Stimulated activated naive B cell treated with anti-CD40 and anti-IgM and Interleukin-4, amounts not matched to agents 10 μg/mL and 1 μg/mL and 100 μg/mL, for 72 hours (primary cell): ENCODE measurements at places on chromosomes 4 and X.

GRCh38 chr4:24551492-24552289 lies 32.7 kb downstream of the DHX15 start:
- no peaks in the 10 kb centered on the region for H3K27me3 ChIP-seq
- H3K4me3 ChIP-seq, result no peak overlapping the region
- H3K4me1 ChIP-seq, result peaks cover 18% of the 10 kb centered on the region

- no peak within 1 kb of the TSS for H3K27ac ChIP-seq
- peaks cover 28% of the 10 kb centered on the region for H3K27me3 ChIP-seq
- peak within 1 kb of the TSS; percentile 80 for H3K4me3 ChIP-seq
- peak; percentile 2 for DNase-seq
- H3K4me1 ChIP-seq, result no peaks in the 10 kb centered on the region
Observed at GRCh38 chrX:19514791-19515614, at the start of gene MAP3K15. Gene MAP3K15, minus strand, starts transcription at chrX:19515508. Its CDS starts 247 bp downstream, at chrX:19515261.

DNA sequence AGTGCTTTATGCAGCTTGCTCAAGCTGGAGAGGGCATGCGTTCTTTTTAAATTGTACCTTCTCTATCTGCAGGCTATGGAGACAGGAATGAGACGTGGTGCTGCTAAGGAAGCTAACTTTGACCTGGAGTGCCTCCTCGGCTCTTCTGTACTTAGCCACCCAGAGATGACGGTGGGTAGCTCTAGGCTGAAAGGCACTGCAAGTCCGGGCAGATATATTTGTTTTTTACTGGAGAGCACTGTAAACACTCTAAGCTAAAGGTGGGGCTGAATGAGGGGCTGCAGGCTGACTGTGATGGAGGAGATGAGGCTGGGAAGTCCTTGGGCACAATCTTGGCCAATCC lies 12.1 kb downstream of the ELF4 start:
- no peak for DNase-seq
- peaks cover 2% of the 10 kb centered on the region for H3K36me3 ChIP-seq
- no peak overlapping the region for H3K4me3 ChIP-seq

GRCh38 chr4:139333046-139333445 lies 30.8 kb upstream of the NDUFC1 start:
- H3K36me3 ChIP-seq, result peaks cover 31% of the 10 kb centered on the region
- H3K4me3 ChIP-seq, result no peak overlapping the region
- no peak overlapping the region for H3K27ac ChIP-seq
- no peak for DNase-seq
- peaks cover 33% of the 10 kb centered on the region for H3K4me1 ChIP-seq

GRCh38 chrX:8091510-8091909 lies 79.6 kb downstream of the VCX2 start:
- no peaks in the 10 kb centered on the region for H3K4me1 ChIP-seq
- H3K4me3 ChIP-seq, result no peak overlapping the region

DNA sequence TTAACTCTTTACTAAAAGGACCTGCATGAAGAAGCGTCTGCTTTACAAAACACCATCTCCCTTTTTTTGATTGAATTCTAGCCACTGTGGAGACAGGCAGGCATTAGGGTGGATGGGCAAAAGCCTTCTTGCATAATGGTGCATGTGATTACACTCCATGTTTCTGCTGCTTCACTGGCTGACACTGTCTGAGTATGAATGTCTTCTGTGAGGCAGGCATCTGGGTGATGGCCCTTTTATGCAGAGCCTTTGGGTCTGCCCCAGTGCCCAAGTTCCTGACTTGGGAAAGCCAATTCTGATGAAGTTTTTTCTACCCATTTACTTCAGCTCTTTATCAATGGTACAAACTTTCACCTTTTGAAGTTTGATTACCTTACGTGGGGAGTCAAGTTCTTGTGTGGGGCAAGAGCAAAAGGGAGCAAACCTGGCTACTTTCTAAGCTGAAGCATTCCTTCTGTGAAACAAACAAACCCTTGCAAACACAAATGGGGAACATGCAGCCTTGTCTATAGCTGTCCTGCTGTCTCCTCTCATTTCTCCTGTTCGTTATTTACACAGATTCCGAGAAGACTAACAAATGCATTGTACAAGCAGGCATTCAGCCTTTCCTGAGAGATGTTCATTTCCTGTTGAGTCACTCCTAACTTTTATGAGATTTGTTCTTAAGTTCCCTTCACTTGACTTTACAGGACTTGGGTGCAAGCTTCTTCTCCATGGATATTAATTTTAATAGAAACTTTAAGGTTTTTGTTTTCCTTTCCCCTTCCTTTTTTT lies 301.9 kb downstream of the TLL1 start:
- H3K4me1 ChIP-seq, result no peaks in the 10 kb centered on the region
- no peak overlapping the region for H3K4me3 ChIP-seq
- no peaks in the 10 kb centered on the region for H3K36me3 ChIP-seq
- no peak for DNase-seq

DNA sequence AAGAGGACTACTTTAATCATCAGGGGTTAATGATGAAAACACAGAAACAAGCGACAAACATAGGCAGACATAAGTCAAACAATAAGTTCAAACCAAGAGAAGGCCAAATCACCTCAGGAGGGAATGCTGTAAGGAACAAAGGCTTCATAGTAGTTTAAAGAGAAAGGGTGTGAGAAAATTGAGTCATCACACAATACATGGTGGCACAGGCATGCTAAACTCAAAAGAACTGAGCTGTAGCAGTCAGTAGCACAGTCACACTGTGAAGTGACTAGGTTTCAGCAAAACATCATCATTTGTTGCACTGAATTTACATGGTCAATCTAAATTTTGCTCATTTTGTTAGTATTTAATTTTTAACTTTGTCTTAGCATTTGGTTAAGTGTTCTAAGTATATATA lies 24.2 kb downstream of the SMC1A start:
- H3K4me1 ChIP-seq, result no peaks in the 10 kb centered on the region
- peaks cover 59% of the 10 kb centered on the region for H3K36me3 ChIP-seq
- no peak overlapping the region for H3K4me3 ChIP-seq
- no peak for DNase-seq
- H3K27ac ChIP-seq, result no peak overlapping the region
- no peaks in the 10 kb centered on the region for H3K27me3 ChIP-seq

GRCh38 chr4:10084651-10085358 lies 31.8 kb downstream of the WDR1 start:
- H3K36me3 ChIP-seq, result peaks cover 54% of the 10 kb centered on the region
- peaks cover 10% of the 10 kb centered on the region for H3K4me1 ChIP-seq
- no peak overlapping the region for H3K4me3 ChIP-seq

- no peaks in the 10 kb centered on the region for H3K36me3 ChIP-seq
- no peak overlapping the region for H3K4me3 ChIP-seq
- H3K27me3 ChIP-seq, result no peaks in the 10 kb centered on the region
- no peaks in the 10 kb centered on the region for H3K4me1 ChIP-seq
- no peak for DNase-seq
Observed at GRCh38 chrX:153381684-153382532, 19.2 kb downstream of the PNMA6E start.

GRCh38 chr4:8580321-8581093 lies at the start of gene GPR78:
Gene GPR78, plus strand, starts transcription at chr4:8580392. Its CDS starts 591 bp downstream, at chr4:8580983.
- no peaks in the 10 kb centered on the region for H3K36me3 ChIP-seq
- H3K4me3 ChIP-seq, result no peak within 1 kb of the TSS
- H3K4me1 ChIP-seq, result no peaks in the 10 kb centered on the region
- H3K27me3 ChIP-seq, result peaks cover 46% of the 10 kb centered on the region
- no peak for DNase-seq
- H3K27ac ChIP-seq, result no peak within 1 kb of the TSS

DNA sequence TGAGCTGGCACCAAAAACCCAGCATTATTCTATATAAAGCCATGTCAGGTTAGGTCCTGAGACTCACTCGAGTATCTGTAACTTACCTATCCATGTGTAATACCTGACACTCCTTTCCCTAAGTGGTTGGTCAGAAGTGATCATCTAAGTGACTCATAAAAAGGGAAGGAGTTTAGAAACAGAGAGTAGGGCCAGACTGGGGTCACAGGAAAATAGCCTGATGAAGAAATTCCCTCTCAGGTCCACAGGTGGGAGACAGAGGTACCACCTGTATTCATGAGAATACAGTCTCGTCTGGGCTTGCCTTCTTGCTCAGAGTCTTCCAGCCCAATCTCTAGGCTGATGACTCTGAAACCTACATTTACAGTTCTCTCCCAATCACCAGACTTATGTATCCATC lies 161.8 kb upstream of the MAP3K15 start:
- H3K4me3 ChIP-seq, result no peak overlapping the region
- no peak overlapping the region for H3K27ac ChIP-seq
- no peak for DNase-seq
- peaks cover 40% of the 10 kb centered on the region for H3K36me3 ChIP-seq
- peaks cover 21% of the 10 kb centered on the region for H3K4me1 ChIP-seq

GRCh38 chr4:124183926-124184325 lies 528.6 kb downstream of the ANKRD50 start:
- no peak overlapping the region for H3K4me3 ChIP-seq
- no peak for DNase-seq
- no peaks in the 10 kb centered on the region for H3K27me3 ChIP-seq
- no peak overlapping the region for H3K27ac ChIP-seq

DNA sequence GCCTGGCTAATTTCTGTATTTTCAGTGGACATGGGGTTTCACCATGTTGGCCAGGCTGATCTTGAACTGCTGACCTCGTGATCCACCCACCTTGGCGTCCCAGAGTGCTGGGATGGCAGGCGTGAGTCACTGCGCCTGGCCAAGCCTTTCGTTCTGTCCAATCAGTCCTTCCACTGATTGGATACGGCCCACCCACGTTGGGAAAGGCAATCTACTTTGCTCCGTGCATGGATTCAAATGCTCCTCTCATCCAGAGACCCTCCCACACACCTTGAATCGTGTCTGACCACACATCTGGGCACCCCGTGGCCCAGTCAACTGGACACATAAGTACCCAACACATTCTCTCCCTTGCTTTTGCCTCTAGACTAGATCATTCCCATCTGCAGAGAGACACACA lies 74.9 kb downstream of the CRLF2 start:
- H3K27ac ChIP-seq, result no peak overlapping the region
- H3K4me1 ChIP-seq, result no peaks in the 10 kb centered on the region
- no peak for DNase-seq

DNA sequence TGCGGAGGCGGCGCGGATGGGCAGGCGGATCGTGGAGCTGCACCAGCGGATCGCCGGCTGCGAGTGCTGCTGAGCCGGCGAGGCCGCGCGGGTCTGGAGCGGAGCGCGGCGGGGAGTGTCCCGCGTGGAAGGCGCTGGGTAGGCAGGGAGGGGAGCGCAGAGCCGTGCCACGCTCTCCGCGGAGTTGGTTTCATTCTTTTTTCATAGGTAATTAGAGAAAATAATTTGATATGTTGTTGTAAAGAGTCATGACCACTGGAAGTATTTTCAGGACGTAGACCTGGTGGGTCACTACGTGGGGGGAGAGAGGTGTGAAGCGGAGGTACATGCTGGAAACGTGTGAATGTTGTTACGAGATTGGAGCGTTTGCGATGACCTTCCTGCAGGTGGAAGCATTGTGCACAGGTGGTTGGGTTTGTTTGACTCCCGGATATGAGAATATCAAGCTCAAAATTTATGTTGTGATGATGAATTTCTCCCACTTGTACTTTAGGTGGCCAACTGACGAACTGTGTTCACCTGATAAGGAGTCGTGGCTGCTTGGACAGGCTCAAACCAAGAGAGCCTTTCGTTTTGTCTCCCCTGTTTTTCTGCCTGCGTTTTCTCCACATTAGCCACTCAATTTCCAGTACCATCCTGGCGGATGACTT lies 19.1 kb upstream of the S100P start:
- no peaks in the 10 kb centered on the region for H3K27me3 ChIP-seq
- peaks cover 58% of the 10 kb centered on the region for H3K36me3 ChIP-seq
- peak overlapping the region; percentile 99 for H3K27ac ChIP-seq
- H3K4me1 ChIP-seq, result peaks cover 35% of the 10 kb centered on the region
- peak overlapping the region; percentile 91 for H3K4me3 ChIP-seq
- peak; percentile 9 for DNase-seq

GRCh38 chrX:148049441-148049840 lies 68.3 kb downstream of the FMR1NB start:
- peaks cover 15% of the 10 kb centered on the region for H3K27me3 ChIP-seq
- no peaks in the 10 kb centered on the region for H3K36me3 ChIP-seq
- no peak overlapping the region for H3K27ac ChIP-seq
- H3K4me3 ChIP-seq, result no peak overlapping the region

DNA sequence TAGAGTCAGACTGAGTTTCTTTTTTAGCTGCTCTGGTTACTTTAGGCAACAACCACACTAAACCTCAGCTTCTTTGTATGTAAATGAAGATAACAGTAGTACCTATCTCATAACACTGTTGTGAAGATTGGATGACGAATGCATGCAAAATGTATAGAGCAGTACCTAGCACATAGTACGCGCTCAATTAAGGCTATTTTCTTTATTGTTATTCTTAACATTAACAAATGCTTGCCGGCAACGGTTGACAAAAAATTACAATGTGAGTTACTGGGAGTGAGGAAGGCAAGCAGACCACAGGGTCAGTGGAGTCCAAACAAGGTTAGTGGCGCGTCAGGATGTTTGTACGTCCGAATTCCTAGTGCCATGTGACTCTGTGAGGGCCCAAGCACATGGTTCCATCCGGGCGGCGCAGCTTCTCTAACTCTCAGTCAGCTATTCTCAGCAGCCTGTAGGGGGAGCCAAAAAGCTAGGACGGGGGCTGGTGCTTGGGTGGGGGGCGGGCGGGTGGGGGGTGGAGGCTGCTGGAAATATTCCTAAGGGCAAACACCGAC lies 821 bp upstream of the NALF2 start:
- no peak for DNase-seq
- H3K4me3 ChIP-seq, result no peak overlapping the region

DNA sequence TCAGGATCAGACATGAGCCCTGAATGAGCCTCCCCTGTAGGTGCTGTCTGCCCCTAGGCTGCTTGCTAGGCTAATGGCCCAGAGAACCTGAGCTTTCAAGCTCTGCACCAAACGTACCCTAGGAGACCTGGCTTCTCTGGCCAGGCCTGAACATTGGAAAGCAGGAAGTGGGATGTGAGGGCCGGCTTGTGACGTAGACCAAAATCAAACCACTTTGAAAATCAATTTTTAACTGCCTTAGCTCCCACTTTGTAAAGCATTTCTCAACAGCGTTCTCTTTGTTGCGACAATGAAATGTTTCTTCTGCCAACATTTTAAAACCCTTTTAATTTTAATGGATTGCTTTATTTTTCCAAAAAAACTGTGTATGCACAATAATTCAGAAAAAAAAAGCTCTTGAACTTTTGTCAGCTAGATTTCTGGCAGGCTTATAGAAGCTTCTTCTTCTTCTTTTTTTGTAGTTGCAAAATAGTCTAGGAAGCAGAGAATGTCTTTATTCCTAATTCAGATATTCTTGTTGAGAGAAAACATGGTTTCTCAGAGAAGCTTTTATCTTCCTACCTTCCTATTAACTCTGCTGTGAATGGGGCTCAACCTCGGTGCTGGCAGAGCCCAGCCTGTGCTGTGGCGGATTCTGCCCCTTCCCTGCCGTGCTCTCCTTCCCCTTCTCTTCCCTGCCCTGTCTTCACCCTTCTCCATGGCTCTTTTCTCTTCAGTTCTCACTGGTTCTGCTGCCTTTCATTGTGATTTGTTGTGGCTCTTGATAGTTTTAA lies 145.2 kb upstream of the SFRP2 start:
- no peaks in the 10 kb centered on the region for H3K36me3 ChIP-seq
- DNase-seq, result no peak
- no peak overlapping the region for H3K27ac ChIP-seq
- H3K4me3 ChIP-seq, result no peak overlapping the region

- H3K27me3 ChIP-seq, result no peaks in the 10 kb centered on the region
- H3K4me1 ChIP-seq, result peaks cover 3% of the 10 kb centered on the region
- no peak overlapping the region for H3K27ac ChIP-seq
- DNase-seq, result no peak
Observed at GRCh38 chr4:11073621-11074051, 355.1 kb downstream of the HS3ST1 start.

- H3K36me3 ChIP-seq, result no peaks in the 10 kb centered on the region
- no peak overlapping the region for H3K4me3 ChIP-seq
- H3K4me1 ChIP-seq, result no peaks in the 10 kb centered on the region
- H3K27ac ChIP-seq, result no peak overlapping the region
- DNase-seq, result no peak
Observed at GRCh38 chr4:107736037-107736436, 16.0 kb upstream of the PAPSS1 start.
